ENCODE measurements at places on chromosomes 7 and 10.

GRCh38 chr7:117097860-117098259, 144.6 kb downstream of the ST7 start:
- DNase-seq, result no peak

DNA sequence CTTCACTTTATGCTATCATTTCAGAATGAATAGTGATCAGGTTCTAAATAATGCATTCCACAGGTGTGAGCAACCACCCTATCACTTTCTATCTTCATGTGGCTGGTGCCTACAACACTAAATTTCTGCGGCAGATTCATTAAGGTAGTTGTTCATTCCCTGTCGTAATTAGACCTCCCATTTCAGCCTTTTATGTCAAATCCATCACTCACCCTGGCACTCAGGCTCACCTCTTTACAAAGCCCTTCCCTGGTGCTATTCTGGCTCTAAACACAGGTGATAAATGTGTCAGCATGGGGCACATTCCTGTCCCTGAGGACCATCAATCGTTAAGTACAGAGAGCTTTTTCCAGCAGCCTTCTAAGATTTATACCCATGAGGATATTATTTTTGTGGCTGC, 300.0 kb upstream of the C7orf33 start:
- DNase-seq, result no peak

DNA sequence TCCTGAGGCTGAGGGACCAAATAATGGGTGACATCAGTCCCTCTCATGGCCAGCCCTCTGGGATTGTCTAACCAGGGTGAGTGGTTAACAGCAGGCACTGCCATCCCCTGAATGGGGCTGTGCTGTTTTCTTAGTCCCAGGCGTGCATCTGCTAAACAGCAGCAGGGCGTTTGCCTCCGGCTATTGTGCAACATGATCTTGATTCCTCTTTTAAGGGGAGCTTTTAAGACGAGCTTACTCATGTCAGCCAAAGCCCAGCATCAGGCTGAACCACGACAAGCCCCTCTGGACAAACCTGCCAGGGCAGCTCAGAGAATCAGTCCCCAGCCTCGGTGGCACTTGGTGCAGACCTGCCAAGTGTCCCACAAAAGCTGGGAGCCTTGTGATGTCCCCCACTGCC, 16.2 kb upstream of the IGFBP3 start:
- no peak for DNase-seq

DNA sequence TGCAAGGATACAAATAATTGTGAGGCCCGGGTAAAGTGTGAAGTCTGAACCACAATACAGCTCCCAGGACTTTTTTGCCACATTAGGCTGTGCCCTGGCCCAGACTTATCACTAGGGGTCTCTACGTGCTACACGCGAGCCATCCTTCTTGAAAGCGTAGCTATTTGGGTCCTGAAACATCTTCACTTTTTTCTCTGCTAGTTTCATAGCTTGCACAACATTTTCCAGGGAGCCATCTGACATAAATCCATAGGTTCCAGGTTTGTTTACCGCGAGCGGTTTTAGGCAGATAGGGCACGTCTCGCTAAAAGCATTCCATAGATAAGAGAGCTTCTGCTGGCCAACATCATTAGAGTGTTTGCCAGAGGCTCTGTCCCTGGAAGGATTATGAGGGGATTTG, 226.5 kb downstream of the RPS24 start:
- DNase-seq, result no peak

Measured in M059J (cell line).